ENCODE measurements at places on chromosomes 6 and 20.

DNA sequence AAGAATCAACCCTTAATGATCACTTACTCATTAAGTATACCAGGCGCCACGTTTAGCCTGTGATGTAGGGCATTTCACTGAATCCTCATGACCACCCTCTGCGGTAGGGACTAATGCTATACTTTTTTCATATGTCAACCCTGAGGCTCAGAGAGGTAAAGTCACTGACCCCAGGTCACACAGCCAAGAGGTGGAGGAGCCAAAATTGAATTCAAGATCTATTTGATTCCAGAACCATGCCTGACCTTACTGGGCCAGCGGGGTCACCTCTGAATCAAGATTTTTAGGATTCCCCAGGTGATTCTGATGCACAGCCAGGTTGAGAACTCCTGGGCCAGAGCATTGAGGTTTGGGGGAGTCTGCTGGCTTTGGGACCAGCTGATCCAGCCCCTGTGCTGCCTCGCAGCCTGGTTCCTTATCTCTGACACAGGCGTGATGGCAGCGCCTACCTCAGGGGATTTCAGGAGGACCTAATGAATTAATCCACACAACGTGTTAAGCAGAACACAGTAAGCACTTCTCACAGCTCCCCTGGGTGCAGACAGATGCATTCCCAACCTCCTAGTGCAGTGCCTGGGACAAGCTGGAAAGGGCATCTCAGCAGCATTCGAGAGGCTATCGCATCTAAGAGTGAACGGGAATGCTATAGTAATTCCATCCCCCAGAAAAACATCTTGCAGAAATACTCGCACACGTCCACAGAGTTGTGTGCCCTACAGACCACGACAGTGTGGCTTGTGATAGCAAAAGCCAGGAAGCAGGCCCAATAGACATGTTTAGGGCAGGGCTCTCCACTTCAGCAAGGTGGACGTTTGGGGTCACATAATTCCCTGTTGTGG is 101.4 kb upstream of the PTPN1 start:
- DNase-seq: no peak

GRCh38 chr6:3750317-3751076 is 1.0 kb downstream of the PXDC1 start:
- DNase-seq: no peak

DNA sequence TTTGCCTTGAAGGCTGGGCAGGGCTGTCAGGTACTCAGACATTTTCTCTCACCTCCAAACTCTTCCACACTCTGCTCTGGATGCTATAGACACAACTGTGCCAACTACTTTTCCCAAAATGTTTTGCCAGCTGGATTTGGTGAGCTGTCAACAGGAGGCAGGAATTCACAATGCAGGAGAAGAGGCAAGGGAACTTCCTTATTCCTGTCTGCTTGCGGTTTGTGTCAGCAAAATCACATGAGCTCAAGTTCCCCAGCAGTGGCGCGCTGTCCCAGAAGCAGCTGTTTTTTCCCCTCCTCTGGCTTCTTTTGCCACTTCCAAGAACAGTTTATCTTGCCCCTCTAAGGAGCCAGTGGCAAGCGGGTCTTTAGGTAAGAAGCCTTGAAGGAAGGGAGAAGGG is 608.2 kb downstream of the PRKN start:
- DNase-seq: no peak

DNA sequence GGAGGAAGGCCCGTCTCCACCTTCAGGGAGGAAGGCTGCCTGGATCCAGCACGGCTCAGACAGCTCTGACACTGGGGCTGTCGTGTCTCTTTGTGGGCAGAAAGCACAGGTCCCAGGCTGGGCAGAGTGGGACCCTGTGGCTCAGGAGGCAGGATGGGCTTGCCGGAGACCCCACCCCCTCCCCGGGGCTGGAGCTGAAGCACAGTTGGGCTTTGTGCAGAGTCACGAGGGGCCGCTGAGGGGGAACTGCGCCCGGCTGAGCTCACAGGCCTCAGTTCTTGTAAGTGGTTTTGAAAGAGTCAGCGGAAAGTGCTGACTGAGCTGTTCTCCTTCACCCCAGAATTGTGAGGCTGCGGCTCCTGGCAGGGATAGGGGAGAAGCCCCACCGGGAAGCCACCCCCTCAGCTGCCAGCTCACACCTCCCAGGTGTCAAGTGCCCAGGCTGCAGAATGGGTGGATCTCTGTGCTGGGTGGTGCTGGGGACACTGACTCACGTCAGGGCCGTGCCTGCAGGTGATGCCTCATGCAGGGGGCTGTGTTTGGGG is 145.5 kb upstream of the RNF24 start:
- DNase-seq: no peak

GRCh38 chr6:20652299-20653084 is 118.2 kb downstream of the CDKAL1 start:
- no peak for DNase-seq

DNA sequence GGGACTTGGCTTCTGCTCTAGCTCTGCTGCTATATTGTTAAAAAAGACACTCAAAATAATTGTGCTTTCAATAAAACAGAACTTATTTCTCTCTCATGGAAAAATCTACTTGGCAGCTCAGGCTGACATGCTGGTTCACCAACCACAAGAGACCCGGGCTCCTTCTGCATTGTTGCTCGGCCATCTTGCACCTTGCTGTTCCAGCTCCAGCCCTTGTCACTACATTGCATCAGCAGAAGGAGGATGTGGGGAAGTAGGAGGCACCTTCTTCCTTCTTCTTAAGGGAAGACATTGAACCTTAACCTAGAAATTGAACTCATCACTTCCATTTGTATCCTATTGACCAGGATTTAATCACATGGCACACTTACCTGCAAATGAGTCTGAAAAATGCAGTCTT is 6.6 kb upstream of the C20orf202 start:
- no peak for DNase-seq

GRCh38 chr20:36827541-36828279 is 48.2 kb upstream of the TLDC2 start:
- DNase-seq: no peak

- DNase-seq: no peak
Measured at GRCh38 chr20:44581515-44581914, 864 bp upstream of the PKIG start.

DNA sequence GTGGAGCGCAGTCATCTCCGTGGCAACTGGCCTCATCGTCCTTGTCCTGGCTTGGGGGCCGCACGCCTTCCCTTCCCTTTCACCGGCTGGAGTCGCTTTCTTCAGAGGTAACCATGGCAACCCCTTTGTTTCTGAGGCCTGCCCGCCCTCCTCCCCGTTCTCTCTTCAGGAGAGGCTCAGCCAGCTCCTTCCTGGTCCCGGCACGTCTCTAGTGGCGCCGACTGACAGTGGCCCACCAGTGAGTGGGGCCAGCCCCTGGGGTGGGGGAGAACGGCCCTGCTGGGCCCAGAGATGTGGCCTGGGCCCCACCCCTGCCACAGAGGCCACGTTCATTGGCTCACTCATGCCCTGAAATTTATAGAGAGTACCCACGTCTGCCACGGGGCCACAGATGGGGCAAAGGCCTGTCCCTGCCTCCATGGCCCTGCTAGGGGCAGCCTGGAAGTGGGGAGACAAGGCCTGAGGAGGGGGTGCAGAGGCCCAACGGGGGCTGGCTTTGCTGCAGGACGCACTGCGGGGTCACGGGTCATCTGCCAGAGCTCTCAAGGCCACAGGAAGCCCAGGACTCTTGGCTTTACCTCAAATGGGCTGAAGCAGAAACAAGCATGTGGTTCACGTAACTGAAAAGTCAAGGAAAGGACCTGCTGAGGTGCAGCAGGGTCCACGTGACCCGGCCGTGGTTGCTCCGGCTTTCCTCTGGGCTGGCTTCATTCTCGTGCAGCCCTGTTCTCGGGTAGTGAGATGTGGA is 1.4 kb upstream of the OSBPL2 start:
- DNase-seq: no peak

- no peak for DNase-seq
Measured at GRCh38 chr6:97049253-97050011, 124.9 kb downstream of the KLHL32 start.

DNA sequence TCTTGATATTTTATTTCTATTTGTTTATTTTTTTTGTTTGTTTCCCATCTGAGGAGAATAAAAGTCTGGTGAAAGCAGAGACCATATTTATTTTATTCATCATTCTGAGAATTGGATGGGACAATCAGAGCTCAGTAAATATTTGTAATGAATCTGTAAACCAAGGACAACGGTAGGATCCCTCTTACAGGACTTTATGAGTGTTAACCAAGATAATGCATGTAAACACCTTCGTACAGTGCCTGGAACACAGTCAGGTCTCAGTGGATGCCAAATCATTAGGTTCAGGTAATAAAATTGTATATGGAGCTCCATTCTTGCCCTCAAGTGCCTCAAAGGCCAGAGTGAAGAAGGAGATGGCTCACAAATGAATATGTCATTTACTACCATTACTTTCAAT is 288.7 kb downstream of the PAX1 start:
- DNase-seq: no peak

DNA sequence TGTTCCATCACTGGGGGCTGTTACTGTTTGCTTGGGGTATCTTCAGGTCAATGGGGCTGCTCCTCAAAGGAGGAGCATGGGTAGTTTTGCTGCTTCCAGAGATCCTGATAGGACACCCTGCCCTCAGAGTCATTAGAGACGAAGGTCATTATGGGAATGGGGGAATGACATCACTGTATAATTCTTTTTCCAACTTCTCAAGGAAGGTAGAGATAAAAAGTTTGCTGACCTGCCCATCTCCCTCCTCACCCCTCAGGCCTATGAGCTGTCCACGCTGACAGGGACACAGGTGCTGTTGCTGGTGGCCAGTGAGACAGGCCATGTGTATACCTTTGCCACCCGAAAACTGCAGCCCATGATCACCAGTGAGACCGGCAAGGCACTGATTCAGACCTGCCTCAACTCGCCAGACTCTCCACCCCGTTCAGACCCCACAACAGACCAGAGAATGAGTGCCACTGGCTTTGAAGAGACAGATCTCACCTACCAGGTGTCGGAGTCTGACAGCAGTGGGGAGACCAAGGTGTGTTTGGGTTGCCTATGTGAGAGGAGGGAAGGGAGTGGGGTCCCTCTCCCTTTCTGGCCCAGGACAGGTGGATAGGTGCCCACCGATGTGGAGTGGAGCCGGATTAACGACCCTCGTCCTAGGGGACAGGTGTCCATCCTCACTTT is 2.7 kb downstream of the SRF start:
- no peak for DNase-seq

DNA sequence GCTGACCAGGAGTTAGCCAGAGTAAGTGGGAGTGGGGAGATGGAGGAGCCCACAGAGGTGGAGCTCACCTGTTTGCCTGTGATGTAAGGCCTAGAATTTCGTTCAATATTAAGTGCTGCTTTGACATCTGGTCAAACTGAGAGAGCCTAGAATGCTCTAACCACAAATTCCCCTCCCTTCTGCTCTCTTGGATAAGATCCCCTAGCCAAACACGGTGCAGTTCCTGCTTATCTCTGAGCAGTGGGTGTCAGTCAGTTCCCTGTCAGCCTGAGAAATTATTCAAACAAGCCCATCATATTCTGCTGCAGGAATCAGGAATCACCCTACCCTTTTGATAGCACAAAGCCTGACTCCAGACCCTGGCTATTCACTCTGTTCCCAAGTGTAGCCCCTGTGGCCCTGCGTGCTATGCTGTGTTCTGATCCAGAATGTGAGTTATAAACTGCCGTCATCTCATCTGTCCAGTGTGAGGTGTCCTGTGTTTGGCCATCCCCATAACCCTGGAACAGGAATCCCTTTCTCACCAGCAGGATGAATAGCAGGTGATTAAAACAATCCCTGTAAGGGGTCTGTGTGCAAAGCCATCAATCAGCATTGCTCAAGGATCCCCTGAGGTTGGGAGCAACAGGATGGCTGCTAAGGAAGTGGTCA is 31.8 kb upstream of the ZNF133 start:
- no peak for DNase-seq

- no peak for DNase-seq
Measured at GRCh38 chr6:66897576-66897975, 1190.5 kb upstream of the EYS start.

- DNase-seq: no peak
Measured at GRCh38 chr6:16337295-16337975, 99.0 kb downstream of the GMPR start.

DNA sequence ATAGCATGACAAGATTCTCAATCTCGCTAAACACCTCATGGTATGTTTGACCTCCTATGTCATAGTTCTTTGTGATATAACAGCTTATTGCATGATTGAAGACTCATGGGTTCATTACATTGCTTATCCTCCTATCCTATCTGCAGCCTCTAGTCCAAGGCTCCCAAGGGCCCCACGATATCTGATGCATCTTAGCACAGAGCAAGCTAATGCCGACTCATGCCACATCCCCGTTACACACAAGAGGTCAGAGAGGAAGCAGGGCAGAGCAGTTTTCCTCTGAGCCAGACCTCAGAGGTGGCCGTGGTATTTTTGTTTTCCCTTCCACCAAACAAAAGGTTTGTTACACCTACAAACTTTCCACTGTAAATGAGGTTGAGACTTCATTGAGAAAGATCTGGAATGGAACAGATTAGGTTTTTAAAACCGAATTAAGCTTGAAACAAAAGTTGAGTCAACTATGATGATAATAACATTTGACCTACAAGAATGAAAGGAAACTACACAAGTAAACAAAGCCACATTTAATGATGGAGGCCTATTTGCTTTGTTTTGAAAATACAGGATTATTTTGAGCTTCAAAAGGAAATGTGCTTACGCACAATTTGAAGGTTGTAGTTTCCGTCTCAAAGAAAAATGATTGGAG is 133.9 kb upstream of the MYLIP start:
- no peak for DNase-seq

DNA sequence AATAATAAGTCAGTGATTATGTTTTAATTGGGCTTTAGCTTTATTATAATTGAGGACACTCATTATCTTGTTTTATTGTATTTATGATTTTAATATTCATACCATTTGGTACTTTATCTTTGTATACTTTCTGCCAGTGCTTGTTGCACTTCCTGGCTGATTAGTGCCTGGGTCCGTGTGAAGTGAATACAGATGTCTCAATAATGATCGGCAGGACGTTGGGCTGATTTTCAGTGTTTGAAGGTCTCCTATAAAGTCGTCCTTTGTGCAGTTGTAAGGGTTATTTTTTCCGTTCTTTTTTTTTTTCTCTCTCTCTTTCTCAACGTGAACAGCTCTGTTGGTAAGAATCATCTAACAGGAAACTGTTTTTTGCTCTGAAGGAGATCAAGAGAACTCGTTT is 450.0 kb upstream of the POU3F2 start:
- no peak for DNase-seq

GRCh38 chr6:124999105-124999764 is 37.0 kb downstream of the RNF217 start:
- DNase-seq: no peak

- DNase-seq: no peak
Measured at GRCh38 chr6:109186012-109186411, 90.7 kb downstream of the CEP57L1 start.

DNA sequence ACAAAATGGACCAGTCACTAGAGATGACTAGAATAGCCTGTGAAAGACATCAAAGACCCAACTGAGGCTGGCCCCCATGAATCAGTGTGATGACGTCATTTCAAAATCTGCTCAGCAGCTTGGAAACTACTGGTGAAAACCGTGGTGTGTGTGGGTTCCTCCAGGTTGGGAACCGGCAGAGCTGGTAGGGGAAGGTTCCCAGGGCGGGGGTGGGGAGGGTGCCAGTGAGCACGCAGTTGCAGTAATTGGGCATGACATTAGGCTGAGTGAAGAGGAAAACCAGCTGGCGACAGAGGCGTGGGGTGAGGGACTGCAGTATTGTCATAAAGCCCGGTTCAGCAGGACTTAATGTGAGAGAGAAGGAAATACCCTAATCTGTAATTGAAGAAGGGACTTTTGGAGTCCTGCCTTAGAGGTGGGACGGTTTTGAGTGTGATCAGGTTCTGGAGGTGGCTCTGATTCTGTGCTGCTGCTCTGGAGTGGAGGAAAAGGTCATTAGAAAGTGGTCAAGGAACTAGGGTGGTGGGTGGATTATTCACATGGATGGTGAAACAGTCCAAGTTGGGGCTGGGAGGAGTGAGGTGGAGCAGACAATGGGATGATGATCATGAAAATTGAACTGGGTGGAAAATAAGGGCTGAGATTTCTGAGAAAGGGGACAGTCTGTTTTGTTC is 52.0 kb upstream of the MTHFD1L start:
- no peak for DNase-seq
